Activated CD8-positive, alpha-beta memory T cell treated with anti-CD3 and anti-CD28 coated beads for 4 hours (primary cell): ENCODE measurements at places on chromosomes 5 and 9.

DNA sequence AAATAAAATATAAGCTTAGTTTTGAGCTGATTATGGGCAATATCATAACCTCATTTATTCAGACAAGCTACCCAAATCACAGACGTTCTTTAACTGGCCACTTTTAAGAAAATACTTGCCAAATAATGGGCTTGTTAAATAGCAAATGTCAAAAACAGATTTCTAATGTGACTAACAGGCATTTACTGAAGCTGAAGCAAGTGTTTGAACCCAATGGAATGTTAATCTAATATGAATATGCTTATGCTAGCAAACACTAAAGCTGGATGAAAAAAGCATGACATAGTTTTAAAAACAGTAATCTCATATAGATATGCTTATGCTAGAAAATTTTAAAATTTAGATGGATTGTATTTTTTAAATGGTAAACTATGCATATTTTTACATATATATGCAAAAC, 411.6 kb upstream of the PTGER4 start:
- DNase-seq = no peak

- DNase-seq = no peak
These were observed 126.8 kb downstream of the GCNT1 start for GRCh38 chr9:76585487-76586389.

- no peak for DNase-seq
These were observed 157.5 kb downstream of the DMRT2 start for GRCh38 chr9:1207686-1208085.

GRCh38 chr5:168329302-168329701, 37.9 kb downstream of the WWC1 start:
- no peak for DNase-seq

GRCh38 chr9:136945333-136946227, 537 bp downstream of the C8G start:
- no peak for DNase-seq

DNA sequence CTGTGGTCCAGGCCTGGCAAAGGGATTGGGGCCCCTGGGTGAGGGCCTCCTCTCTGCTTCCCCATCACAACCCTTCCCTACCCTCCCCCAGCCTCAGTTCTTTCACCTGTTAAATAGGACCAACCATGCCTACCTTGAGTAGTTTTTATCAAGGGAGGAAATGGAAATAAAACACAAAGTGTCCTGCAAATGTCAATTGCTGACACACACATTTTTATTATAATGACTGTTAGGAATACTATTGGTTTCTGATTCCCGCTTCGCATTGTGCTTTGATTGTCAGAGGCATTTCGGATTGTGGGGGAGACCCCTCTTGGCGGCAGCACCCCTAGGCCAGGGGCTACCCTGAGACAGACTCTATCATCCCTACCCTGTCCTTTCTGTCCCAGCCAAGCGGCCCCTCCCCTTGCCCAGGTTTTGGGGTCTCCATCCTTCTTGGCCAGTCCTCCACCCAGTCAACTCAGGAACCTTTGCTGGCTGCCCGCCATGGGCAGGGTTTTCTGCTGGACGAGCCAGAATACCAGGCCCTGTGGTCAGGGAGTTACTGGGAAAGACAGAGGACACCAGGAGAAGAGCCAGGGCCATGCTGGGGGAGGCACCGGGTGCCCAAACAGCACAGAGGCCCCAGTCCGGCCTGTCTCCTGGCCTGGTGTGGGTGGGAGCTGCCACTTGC, 18.4 kb upstream of the TTLL11 start:
- no peak for DNase-seq

- no peak for DNase-seq
These were observed 52.1 kb downstream of the TLE1 start for GRCh38 chr9:81637276-81637675.

- DNase-seq = no peak
These were observed 404.8 kb downstream of the MAN2A1 start for GRCh38 chr5:110094548-110094947.

DNA sequence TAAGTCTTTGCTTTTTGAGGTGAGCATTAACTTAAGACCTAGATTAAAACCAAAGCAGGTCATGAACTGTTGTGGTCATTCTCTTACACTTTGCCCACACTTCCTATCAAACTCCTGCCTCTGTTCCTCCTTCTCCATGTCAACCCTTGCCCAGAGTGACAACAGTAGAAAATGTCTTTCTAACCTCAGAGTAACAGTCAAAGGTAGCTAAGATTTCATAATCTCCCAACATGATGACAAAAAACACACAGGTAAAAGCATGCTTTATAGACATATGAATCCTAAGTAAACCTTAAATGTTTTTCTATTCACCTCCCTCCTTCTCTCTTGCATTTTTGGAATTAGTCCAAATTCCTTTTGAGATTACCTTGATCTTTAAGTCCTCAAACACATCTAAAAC, 422.3 kb downstream of the SPATA31D1 start:
- no peak for DNase-seq

- no peak for DNase-seq
These were observed 40.2 kb downstream of the RASA1 start for GRCh38 chr5:87307796-87308423.

DNA sequence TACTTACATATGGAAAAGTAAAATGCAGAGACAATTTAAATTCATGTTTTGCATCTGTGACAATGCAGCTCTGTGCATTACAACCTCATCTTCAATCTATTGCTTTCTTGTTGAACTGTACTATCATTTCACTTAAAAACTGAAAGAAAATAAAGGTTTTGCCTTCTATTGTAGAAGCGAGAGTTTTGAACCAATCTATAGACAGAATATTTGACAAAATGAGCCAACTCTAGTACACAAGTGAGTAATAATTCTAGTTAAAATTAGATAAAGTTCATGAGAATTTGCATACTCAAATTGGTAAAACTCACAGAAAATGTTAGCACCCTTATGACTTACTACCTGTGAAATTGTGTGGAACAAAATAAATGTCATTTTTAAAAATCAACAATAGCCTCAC, 123.7 kb downstream of the EDIL3 start:
- no peak for DNase-seq

DNA sequence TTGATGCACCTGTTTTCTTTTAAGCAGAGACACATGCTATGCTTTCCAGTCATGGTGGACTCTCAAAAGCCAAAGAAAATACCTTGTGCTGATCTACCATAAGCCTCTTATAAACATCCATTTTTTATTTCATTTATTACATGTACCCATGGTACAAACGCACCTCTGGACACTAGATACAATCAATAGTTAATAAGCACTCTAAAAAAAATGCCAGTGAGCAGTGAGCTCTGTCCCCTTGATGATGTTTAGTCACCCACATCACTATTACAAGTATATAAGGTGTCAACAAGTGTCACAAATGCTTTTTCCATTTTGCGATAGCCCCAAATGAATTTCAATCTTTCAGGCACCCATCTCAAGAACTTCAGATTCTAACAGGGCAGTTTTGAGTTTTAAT, 5.9 kb downstream of the KLF4 start:
- no peak for DNase-seq

- no peak for DNase-seq
These were observed 39.4 kb upstream of the KIF2A start for GRCh38 chr5:62266573-62266972.

- DNase-seq = no peak
These were observed 54.3 kb downstream of the NUP214 start for GRCh38 chr9:131179561-131180219.

GRCh38 chr9:18721267-18721994, 247.5 kb downstream of the ADAMTSL1 start:
- DNase-seq = no peak

- DNase-seq = peak; percentile 81
These were observed at the start of gene AGGF1 for GRCh38 chr5:77030097-77031071. Gene AGGF1 (plus strand): TSS chr5:77030404. CDS start chr5:77030767, 363 bp downstream.

- DNase-seq = no peak
These were observed 78.2 kb upstream of the IFNE start for GRCh38 chr9:21560281-21560745.

GRCh38 chr9:87830446-87830845, 52.2 kb upstream of the SPATA31E1 start:
- no peak for DNase-seq

GRCh38 chr9:130313103-130313858, 47.7 kb downstream of the HMCN2 start:
- DNase-seq = no peak

- DNase-seq = no peak
These were observed 34.5 kb upstream of the SLC46A2 start for GRCh38 chr9:112925058-112925641.

- no peak for DNase-seq
These were observed 288.9 kb upstream of the DMAC1 start for GRCh38 chr9:8088477-8088876.

GRCh38 chr9:15738011-15738410, 185.2 kb downstream of the CCDC171 start:
- no peak for DNase-seq

DNA sequence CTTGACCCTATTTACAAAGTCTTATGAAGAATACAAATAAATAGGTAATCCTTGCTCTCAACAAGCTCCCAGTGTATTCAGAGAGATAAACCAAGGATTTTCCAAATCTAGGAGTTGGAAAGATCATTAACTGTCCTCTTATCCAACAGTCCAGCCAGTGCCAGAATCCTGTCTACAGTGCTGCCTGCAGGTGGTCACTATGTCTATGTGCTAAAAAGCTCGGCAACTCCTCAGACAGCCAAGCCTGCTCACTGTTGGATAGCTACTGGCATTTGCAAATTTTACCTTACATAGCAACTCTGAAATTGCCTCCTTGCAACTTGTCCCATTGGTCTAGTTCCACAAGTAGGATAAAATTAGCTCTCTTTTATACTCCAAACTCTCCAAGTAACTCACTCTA, 187.4 kb downstream of the DCP2 start:
- no peak for DNase-seq

DNA sequence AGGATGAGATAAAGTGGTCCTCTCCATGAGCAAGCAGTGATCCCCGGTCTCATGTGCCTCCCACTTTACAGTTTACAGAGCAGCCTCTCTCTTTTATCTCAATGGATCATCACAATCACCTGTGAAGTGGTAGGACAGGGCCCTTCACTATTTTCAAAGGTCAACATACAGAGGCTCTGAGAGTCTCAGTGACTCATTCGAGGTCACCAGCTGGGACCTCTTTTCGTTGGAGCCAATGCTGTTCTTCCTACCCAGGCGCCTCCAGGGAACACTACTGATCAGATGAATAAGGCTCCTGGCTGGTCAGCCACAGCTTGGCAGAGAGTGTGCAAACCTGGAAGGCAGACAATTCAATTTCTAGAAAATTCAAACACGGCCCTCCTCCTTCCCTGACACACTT, 16.6 kb downstream of the GGTA1 start:
- DNase-seq = no peak

DNA sequence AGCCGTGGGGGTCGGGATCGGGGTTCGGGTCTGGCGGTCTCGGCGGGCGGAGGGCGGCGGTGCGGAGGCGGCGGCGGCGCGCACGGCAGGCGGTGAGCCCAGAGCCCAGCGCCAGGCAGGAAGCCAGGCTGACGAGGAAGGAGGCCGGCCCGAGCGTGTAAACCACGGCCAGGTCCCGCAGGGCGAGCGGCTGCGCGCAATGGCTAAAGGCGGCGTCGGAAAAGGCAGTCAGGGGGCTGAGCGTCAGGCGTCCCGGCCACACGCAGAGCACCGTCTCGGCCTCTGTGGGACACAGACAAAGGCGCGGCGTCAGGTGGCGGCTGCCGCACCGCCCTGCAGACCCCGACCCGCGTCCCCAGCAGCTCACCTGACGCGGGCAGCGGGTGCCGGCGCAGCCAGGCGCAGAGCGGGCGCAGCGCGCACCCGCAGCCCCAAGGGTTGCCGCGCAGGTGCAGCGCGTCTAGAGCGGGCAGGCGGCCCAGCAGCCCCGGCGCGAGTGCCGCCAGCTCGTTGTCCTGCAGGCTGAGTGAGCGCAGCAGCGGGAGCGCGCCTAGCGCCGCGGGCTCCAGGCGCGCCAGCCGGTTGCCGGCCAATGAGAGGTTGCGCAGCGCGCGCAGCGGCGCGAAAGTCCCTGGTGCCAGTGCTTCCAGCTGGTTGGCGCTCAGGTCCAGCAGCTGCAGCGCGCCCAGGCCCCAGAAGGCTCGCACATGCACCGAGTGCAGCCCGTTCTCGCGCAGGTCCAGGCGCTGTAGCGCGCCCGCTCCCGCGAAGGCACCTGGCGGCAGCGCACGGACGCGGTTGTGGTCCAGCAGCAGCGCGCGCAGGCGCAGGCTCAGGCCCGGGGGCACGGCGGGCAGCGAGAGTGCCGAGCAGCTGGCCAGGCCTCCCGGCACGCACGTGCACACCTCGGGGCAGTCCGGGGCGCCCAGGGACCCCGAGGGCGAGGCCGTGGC, 671 bp downstream of the LRRC26 start:
- no peak for DNase-seq

DNA sequence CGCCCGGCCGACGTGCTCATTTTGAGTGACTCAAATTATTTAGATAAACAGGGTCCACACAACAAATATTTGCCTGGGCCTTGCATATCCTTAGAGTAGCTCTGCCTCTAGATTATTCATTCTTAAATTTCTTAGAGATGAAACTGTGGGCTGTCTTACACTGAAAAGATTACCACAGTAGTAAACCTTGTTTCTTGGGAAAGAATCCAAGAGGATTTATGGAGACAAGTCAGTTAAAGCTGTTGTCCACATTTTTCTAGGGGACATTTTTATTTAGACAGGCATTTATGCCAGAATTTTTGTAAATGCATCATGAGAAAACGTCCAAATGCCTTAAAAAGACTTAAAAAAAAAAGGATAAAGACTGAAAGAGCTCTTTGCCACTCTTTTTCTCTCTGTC, 32.6 kb upstream of the RANBP3L start:
- DNase-seq = no peak

DNA sequence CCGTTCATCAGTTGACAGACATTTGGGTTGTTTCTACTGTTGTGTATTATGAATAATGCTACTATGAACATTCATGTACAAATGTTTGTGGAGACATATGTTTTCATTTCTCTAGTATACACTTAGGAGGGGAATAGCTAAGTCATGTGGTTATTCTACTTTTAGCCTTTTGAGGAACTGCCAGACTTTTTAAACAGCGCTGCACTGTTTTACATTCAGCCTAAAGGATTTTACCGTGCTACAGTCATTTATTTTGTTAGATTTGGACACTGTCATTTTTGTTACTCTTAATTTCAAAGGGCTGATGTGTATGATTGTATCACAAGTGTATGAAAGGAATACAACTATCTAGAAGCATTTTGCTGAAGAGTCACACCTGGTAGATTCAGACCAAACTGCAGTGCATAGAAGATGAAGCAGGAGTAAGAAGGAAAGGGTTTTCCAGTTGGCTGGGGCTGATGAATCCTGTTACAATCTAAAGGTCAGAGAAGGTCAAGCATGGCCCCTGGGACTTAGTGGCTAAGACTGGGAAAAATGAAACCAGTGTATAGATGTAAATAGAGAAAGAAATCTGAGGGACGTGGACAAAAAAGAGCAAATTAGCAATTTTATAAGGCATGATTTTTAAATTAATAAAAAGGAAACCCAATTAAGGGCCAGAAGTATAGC, 509.7 kb downstream of the PSAT1 start:
- DNase-seq = no peak

DNA sequence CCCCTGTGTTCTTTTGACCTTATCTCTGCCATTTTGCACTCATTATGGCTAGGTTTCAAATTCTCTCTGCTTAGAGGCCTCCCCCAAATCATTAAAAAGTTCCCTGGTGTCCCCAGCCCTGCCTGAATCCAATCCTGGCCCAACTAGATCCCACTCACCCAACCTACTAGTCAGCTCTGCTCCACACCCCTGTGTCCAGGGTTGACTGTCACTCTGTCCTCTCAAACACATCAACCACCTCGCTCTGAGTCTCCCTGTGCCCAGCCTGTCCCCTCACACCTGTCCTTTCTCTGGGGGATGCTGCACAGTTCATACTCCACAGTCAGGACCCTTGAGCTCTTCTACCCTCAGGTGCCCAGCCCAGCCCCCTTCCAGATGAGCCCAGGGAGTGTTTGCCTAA, 154.2 kb upstream of the SV2C start:
- DNase-seq = no peak

- no peak for DNase-seq
These were observed 71.2 kb upstream of the SLC28A3 start for GRCh38 chr9:84411683-84412267.
